AG04449 (cell line): ENCODE measurements at places on chromosomes 11 and 22.

GRCh38 chr22:35596821-35597220 is 20.3 kb downstream of the MB start:
- DNase-seq: no peak

GRCh38 chr11:86138958-86139357 is 70.1 kb upstream of the PICALM start:
- DNase-seq: no peak

- no peak for DNase-seq
Measured at GRCh38 chr11:2930704-2931419, 1.6 kb upstream of the PHLDA2 start.

DNA sequence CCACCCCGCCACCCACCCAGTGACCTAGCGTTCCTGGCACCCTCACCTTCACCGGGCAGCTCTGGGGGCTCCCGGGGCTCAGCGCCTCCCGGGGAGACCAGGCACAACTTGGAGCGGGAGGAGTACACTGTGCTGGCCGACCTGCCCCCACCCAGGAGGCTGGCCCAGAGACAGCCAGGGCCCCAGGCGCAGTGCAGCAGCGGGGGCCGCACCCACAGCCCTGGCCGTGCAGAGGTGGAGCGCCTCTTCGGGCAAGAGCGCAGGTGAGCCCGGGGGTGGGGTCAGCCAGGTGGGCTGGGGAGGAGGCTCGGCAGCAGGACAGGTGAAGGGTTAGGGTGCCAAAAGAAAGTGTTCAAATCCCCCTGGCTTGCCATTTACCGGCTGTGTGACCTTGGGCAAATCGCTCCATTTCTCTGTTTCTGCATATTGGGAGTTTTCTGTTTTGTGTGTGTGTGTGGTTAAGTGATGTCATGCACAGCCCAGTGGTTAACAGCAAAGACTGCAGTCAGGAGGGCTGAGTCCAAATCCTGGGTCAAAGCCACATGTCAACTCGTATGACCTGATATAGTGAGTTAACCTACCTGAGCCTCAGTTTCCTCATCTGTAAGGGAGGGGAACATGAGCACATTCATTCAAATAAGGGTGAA is 29.5 kb downstream of the TRIOBP start:
- DNase-seq: no peak

DNA sequence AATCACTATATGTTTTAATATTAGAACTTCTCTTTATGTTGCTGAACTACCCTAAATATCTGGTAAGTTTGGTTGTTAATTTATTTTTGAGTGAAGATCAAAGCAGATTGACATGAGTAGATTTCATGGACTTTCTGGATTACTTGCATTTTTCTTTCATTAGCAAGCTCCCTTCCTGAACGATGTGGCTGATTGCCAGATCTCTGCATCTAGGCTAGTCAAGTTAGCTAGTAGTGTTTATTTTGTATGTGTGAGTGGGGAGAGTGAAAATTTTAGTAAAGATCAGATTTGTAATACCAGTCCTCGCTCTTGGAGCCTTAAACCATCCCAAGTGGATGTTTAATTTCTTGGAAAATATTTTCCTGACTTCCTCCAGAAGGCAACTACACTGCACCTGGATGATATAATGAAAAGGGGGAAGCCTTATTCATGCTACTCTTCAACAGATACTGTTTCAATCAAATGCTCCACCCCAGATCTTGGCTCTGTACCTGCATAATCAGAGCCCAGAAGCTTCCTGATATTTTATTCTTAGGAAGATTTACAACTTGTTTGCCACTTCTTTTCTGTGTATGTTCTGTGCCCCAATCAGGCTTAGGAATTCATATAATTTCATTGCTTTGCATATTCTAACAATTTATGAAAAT is 143.2 kb upstream of the GRIA4 start:
- no peak for DNase-seq

DNA sequence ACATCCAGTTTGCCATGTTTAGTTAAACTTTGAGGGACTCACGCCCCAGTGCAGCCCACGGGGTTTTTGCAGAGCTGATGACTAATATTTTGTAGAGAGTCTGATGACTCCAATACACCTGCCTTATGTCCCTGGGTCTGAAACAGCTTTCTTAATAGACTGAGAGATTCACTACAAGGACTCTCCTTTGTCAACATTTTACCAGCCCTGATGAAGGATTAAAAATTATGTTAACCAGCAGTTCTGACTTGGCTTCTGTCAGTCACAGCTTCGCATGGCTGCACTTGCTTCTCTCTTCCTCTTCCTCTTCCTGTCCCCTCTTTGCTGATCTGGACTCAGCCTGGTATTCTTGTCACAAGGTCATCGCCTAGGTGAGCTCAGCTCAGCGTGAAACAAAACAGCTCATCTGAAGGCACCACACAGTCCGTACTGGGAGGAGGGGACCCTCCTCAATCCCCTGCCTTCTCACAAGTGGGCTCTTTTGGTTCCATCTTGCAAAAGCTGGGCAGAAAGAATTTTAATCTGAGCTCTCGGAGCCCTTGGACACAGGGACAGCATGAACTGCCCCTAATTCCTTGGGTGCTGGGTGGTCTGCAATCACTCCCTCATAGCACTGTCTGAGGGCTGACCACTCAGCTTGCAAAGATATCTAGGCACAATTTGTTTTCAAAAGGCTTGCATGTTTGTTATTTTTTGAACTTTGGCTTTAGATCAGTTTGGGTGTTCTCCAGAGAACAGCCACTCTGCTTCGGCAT is 38.1 kb upstream of the POU2AF1 start:
- DNase-seq: no peak

GRCh38 chr11:125275905-125276618 is 111.5 kb downstream of the PKNOX2 start:
- DNase-seq: no peak

DNA sequence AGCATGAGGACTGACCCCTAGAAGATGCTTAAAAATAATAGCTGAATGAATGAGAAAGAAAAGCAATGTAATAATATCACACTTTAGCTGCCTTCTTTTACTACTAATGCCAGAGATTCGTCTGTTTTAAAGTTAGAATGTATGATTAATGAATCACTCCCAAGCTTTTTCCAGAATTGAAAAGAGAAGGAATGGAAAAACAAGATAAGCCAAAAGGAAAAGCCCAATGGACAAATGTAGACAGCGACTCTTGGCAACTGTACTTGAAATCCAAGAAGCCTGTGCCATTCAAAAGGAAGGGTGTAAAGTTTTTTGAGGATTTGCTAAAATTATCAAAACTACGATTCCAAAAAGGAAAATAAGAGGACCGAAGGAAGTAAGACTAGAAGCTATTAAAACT is 40.8 kb upstream of the PAMR1 start:
- no peak for DNase-seq

GRCh38 chr22:34068001-34068400 is 147.7 kb upstream of the LARGE1 start:
- DNase-seq: no peak

DNA sequence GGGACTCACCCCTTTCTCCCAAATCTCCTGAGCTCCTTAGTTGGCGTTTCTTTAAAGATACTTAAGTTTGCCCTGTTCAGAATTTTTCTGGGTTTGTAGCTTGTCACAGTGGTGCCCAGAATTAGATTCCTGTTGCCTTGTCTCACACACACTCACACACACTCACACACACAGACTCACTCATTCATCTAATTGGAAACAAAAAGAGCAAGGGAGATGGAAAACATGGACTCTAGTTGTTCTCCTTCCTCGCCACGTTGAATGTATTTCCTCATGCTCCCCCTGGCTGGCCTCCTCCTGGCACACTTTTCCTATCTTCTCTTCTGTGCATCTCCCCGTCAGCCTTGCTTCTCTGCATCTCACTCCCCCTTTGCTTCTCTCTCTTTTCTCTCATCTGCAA is 752.3 kb downstream of the NTM start:
- DNase-seq: no peak

- no peak for DNase-seq
Measured at GRCh38 chr11:9691865-9692264, 28.0 kb downstream of the SWAP70 start.

- no peak for DNase-seq
Measured at GRCh38 chr11:15841931-15842740, 514.2 kb downstream of the SOX6 start.

DNA sequence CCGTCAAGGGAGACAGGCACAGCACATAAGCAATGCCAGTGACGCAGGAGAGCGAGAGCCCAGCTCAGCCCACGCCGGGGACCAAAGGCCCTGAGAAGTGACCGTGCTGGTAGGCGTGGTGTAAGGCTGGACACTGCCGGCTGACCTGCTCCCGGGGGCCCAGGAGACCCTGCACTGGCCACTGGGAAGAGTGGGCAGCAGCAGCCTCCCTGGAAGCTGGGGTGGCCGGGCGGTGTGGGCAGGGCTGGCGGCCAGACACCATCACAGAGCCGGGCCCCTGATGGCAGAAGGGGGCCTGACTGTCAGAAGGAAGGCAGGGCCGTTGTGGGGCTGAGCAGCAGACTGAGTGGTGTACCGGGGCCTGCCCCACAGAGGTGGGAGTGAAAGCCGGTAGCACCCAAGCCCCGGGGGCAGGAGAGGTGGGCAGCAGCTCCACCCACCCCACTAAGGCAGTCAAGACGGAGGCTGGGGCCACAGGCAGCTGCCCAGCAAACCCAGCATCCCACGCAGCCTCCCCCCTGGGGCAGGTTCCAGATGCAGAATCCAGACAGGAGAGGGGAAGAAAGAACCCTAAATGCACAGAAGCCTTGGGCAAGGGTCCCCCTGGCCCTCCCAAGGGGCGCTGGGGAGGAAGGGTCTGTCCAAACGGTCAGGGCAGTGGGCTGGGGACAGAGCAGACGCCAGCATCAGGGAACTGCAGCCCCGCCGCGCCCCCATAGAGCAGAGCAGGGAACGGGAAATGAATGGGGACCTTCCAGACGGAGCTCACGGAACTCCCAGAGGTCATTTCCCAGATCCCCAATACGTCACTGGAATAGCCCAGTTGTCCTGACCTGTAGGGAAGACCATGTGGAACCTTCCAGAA is 205.2 kb downstream of the BRD1 start:
- no peak for DNase-seq

DNA sequence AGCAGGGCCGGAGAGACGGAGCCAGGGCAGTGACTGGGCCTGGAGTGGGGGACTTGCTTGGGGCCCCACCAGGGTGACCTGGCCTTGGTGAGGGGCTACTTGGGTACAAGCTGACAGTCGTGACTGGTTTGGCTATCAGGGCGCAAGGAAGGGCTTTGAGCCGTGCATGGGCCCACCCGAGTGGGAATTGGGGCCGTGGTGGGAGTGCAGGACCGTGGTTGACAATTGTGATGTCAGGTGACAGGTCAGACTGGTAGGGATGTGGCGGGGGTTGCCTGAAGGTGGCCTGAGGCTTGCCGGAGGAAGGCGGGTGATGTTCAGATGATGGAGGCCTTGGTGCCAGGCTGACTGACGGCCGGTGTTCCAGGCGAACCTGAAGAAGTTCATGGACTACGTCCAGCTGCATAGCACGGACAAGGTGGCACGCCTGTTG is 5.6 kb downstream of the SHANK3 start:
- DNase-seq: no peak

DNA sequence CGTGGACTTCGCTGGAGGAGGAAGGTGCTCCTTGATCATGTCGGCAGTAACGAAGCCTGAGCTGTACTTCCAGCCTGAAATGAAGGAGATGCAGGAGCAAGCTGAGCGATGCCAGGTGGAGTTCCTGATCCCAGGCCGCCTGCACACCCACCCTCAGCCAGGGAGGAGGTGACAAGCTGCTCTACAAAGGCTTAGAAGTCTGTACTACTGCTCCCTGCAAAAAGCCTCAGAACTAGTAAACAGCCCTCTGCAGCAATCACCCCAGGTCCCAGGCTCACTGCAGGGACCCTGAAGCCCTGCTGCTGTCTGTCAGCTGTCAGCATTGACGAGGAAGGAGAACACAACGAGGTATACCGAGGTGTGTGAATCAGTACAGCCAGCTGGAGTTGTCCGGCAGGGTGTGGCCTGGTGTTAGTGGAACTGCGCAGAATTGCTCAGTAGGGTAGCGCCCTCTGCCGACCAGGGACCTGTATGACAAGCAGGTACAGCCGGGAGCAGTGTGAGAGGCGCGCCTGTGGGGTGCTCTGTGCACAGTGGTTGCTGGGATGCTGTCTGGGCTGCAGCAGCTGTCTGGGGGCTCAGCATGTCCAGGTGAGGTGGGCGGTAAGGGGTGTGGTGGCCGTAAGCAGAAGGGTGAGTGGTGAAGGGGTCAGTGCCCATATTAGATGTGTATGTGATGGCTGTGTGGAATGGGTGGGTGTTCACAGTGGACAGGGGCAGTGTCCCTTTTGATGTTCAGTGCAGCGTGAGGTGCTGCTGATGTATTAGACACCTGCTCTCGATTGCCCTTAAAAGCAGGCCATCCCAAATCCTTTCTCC is 7.6 kb downstream of the CYB5R2 start:
- no peak for DNase-seq

- no peak for DNase-seq
Measured at GRCh38 chr11:43919852-43920597, 22.4 kb upstream of the C11orf96 start.

- no peak for DNase-seq
Measured at GRCh38 chr11:94705419-94705818, 62.7 kb upstream of the AMOTL1 start.

- peak; percentile 34 for DNase-seq
Measured at GRCh38 chr22:33853200-33854097, 66.8 kb downstream of the LARGE1 start.

DNA sequence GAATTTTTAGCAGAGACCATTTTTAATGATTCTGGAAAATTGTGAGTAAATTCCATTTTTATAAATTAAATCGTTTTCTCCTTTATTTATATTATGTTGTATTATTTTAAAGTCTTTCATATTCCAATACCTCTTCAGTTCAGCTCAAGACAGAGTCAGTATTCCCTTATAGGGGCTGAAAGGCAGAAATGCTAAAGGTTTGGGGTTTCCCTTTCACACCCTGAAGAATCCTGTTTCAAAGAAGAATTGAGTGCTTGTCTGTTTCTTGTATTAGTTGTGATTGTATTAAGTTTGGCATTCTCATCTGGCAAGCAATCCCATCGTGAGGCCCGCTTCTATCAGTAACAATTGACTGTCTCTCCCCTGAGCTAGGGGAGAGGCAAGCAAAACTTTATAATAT is 57.4 kb downstream of the PACSIN2 start:
- no peak for DNase-seq

- no peak for DNase-seq
Measured at GRCh38 chr11:124844664-124845079, 20.6 kb upstream of the ROBO3 start.

DNA sequence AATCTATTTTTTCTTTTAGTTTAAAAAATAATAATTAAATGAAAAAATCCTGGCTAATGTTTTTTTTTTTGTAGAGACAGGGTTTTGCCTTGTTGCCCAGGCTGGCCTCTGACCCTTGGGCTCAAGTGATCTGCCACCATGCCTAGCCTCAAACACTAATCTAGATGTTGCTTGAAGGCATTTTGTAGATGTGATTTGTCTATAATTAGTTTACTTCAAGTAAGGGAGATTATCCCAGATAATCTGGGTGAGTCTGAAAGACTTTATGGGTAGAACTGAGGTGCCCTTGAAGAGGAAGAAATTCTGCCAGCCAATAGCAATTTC is 38.6 kb upstream of the RBFOX2 start:
- no peak for DNase-seq

GRCh38 chr11:12507391-12507790 is 130.0 kb downstream of the PARVA start:
- no peak for DNase-seq

- DNase-seq: no peak
Measured at GRCh38 chr11:45078236-45079074, 68.0 kb upstream of the PRDM11 start.

- DNase-seq: no peak
Measured at GRCh38 chr11:118156531-118157185, 4.0 kb upstream of the SCN4B start.

GRCh38 chr11:97354026-97354425 is 964.2 kb downstream of the JRKL start:
- no peak for DNase-seq
